GDM1 (cell line): ENCODE measurements at places on chromosomes 3 and 15.

- DNase-seq = no peak
These were observed 48.1 kb upstream of the XXYLT1 start for GRCh38 chr3:195319060-195319459.

GRCh38 chr15:93855181-93855826 lies 376.1 kb upstream of the MCTP2 start:
- DNase-seq = no peak

DNA sequence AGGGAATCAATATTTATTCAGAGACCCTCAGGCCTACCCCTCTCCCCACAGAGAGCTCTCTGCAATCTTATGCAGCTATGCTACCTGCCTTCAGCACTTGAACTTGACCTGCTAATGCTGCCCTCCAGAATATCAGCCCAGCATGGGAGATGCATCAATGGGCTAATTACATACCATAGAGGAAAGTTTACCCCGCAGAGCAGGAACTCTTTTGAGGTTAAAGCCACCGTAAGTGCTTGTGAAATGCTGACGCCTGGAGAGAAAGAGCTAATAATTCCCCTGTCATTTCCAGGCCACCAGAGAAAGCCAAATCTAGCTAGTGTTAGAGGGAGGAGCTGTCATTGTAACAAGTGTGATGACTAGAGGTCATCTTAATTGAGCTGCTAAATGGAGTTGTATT lies 127.5 kb downstream of the CHST2 start:
- no peak for DNase-seq

DNA sequence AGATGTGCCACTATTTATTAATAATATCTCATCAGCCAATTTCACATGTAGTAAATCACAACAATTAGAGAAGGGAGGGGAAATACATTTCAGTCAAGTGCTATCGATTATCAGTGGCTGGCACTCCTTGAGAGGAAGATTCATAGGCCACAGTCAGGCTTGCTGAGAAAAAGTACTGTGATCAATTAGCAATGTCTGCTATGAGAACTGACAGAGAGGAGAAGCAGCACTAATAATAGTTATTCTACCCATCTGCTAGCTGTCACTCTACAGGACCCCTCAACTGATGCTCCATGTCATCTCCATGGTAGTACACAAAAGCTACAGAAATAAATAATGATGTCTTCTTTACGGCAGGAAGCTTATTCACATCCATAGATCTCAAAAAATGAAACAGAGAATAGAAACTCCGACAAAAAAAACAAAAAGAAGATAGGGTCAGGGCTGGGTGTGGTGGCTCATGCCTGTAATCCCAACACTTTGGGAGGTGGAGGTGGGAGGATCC lies 351.3 kb downstream of the FOXP1 start:
- DNase-seq = no peak

DNA sequence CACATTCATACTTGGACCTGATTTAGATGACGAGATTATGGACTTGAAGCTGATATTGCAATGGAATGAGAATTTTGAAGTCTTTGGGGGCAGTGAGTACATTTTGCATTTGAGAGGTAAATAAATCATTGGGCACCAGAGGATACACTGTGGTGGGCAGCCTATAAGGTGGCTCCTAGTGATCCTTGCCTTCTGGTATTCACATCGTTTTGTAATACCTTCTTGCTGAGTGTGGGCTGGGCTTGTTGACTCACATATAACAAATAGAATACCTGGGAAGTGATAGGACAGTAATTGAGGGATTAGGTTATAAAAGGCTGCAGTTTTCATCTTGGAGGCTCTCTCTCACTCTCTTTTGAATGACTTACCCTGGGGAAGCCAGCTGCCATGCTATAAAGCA lies 605.5 kb upstream of the KCNMB2 start:
- DNase-seq = no peak

- no peak for DNase-seq
These were observed 303.9 kb upstream of the ALCAM start for GRCh38 chr3:105062853-105063252.

GRCh38 chr3:111151438-111151837 lies 79.8 kb downstream of the NECTIN3 start:
- no peak for DNase-seq

- DNase-seq = no peak
These were observed 211.1 kb downstream of the PTPRG start for GRCh38 chr3:61772456-61772855.

DNA sequence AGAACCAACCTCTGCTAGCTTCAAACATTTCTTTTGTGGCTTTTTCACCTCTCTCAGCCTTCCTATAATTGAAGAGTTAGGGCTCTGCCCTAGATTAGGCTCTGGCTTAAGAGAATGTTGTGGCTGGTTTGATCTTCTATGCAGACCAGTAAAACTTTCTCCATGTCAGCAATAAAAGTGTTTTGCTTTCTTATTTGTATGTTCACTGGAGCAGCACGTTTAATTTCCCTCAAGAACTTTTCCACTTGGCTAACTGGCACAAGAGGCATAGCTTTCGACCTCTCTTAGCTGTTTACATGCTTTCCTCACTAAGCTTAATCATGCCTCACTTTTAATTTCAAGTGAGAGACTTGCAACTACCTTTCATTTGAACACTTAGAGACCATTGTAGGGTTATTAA lies 964.7 kb downstream of the ROBO2 start:
- DNase-seq = no peak

GRCh38 chr3:150428562-150428961 lies 20.5 kb downstream of the TSC22D2 start:
- DNase-seq = no peak

GRCh38 chr15:56086566-56086965 lies 93.2 kb upstream of the NEDD4 start:
- DNase-seq = peak; percentile 30

DNA sequence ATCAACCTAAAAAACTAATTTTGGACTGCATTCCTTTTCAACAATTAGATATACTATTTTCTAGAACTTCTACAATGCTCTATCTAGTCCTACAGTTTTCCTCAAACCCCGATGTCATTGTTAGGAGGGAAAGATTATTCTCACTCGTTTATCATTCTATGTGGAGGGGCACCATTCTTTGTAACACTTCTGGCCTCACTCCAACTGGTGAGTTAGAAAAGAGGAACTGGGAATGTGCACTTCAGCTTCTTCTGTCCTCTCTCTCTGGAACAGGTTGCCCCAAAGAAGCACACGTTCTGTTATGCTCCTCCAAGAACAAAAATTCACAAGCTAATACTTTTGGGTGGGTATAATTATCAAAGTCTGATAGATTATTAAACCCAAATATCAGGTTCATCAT lies 137.9 kb downstream of the UACA start:
- peak; percentile 30 for DNase-seq

GRCh38 chr15:63586790-63587189 lies 10.4 kb upstream of the FBXL22 start:
- DNase-seq = no peak

DNA sequence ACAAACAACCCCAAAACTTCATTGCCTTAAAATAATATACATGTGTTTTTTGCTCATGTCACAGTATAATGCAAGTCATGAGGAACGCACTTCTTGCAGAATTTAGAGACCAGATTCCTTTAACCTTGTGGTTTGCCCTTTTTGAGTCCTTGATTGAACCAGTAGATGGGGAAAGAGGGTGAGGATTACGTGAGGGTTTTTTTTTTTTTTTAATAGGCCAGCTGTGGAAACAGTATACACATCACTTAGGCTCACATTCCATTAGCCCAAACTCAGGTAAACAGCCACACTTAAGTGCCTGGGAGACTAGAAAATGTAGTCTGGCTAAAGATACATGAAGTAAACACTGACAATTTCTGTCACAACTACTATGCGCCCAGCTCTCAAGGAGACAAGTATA lies 114.9 kb upstream of the MLF1 start:
- no peak for DNase-seq

- no peak for DNase-seq
These were observed 20.3 kb downstream of the FBLN2 start for GRCh38 chr3:13569201-13569600.

DNA sequence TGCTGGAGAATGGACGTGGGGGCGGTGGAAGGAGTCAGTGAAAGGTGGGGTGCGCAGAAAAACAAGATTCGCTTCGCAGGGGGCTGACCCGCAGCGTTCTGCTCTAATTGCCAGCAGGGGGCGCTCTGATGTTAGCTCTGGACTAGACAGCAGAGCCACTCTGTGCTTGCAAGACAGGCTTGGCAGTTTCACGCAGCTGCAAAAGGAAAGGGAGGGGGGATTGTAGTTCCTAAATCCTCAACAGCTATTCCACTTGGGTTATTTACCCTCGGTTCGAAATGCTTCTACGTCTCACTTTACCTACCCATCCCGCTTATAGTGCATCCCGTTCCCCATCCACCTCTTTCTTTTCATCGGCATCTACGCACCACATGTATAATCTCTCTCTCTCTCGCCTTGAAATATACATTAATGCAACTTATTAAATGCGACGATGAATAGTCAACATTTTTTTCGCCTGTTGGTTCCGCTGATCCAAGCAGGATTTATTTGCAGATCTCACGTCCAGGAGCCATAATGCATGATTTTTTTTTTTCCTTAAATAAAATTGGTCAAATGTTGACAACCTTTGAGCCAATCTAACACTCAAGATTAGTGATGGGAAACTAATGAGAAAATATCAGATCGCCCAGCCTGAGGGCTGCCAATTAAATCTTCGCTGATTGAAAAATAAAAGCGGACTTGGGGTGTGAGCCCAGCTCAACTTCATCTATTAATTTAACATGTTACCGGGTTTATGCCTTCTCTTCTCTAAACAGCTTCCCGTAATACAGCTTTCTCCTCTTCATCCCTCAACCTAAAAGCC lies 216.4 kb downstream of the MEIS2 start:
- peak; percentile 67 for DNase-seq

DNA sequence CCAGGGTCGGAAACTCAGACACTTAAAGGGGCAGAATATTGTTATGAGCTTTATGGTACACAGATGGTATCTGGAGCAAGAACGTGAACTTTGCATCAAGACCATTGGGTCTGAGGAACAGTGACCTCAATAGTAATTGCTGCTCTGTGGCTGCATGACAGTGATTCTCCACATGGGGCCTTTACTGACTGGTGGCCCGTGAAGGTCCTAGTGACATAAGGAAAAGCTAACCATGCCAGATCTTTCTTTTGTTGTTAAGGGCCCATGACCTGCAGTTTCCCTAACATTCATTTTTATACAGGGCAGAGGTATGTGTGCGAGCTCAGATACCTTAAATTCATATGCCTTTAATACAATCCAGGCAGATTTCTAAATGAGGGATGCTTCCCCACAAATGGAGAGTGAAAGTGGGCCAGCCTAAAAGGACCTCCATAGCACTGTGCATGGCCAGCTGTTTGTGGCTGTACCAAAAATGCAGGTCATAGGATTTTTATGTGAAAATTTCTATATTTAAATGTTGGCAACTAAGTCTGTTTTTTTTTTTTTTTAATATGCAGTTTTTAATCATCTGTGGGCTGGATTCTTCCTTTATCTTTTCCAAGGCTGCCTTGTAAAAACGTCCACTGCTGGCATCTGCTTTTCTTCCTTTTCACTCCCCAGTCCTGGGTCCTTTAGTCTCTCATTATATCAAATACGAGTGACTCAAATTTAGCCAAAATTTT lies 188.0 kb upstream of the IL12A start:
- DNase-seq = no peak

DNA sequence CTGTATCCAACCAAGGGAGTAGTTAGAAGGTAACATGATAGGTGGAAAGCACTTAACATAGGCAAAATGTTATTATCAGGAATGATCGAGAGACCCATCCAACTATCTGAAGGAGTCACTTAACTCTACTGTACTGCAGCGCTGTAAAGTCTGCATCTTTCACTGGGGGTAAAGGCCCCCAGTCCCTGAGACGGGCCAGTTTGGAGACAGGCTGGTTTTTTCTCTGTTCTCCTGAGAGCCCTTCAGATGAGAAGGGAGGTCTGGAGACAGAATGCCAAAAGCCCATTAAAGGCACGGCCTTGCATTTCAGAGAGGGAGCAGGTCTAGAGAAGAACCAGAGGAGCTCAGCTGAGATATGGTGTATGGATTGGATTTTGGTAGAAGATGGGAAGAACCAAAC lies 71.3 kb upstream of the CGNL1 start:
- no peak for DNase-seq

- no peak for DNase-seq
These were observed 20.8 kb downstream of the RAB6B start for GRCh38 chr3:133874761-133875438.

DNA sequence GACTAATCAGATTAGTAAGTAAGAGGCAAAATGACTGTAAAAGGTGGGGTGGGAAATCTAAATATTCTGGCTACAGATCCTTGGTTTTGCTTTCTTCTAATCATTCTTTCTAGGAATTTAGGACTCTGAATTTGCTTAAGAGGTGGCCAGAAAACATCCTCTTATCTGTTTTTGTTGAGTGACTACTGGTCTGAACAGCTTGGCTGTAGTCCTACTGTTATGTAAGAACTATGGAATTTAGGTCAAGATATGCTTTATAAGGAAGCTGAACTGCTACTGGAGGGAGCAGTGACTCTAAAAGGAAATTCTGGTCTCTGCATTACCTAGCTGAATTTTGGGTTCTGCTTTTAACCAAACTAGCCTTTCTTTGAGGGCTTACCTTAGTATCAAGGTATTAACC lies 33.5 kb upstream of the CSPG5 start:
- DNase-seq = no peak
